Fibroblast of villous mesenchyme (primary cell): ENCODE measurements at places on chromosomes 4 and X. TPM values are rescaled to one million over a fixed set of nuclear protein-coding genes. Genes with fewer than 3 reads are reported as not detected.

ETDB gene
- total RNA-seq: not detected in 2 replicates

CD38 gene
- under 0.01 TPM in 2 replicates for total RNA-seq

AFM gene
- not detected in 2 replicates for total RNA-seq

CWH43 gene
- total RNA-seq: not detected in 2 replicates

MAP9 gene
- 11.3 and 17.7 TPM in 2 replicates for total RNA-seq

TEX13B gene
- total RNA-seq: not detected in 2 replicates

NPY1R gene
- 1.6 and 3.5 TPM in 2 replicates for total RNA-seq

SHOX gene
- total RNA-seq: not detected in 2 replicates

C4orf51 gene
- not detected in 2 replicates for total RNA-seq

RTL9 gene
- under 0.01 TPM in 2 replicates for total RNA-seq

PNCK gene
- under 0.01 and 0.32 TPM in 2 replicates for total RNA-seq

CFAP47 gene
- total RNA-seq: not detected in 2 replicates

DCLK2 gene
- total RNA-seq: 13.0 and 24.2 TPM in 2 replicates

PAGE5 gene
- total RNA-seq: not detected in 2 replicates

FAM9B gene
- not detected in 2 replicates for total RNA-seq

SLC26A1 gene
- total RNA-seq: under 0.01 and 0.32 TPM in 2 replicates

DUX4 gene
- total RNA-seq: not detected in 2 replicates

BEX1 gene
- 1.3 and 2.2 TPM in 2 replicates for total RNA-seq

SPATA18 gene
- total RNA-seq: 7.7 and 18.1 TPM in 2 replicates

FAM236A gene
- total RNA-seq: not detected in 2 replicates

TLR2 gene
- under 0.01 and 0.32 TPM in 2 replicates for total RNA-seq

GPR82 gene
- total RNA-seq: under 0.01 TPM in 1 of 2 replicates, not detected in the other

FTSJ1 gene
- 53.5 and 74.4 TPM in 2 replicates for total RNA-seq

METTL14 gene
- 19.0 and 23.5 TPM in 2 replicates for total RNA-seq

GSX2 gene
- total RNA-seq: under 0.01 TPM in 1 of 2 replicates, not detected in the other

SH3TC1 gene
- 3.9 and 13.9 TPM in 2 replicates for total RNA-seq

DCAF8L2 gene
- total RNA-seq: not detected in 2 replicates

NUDT11 gene
- total RNA-seq: 7.4 and 12.1 TPM in 2 replicates
